ENCODE measurements at places on chromosomes 11 and 22. TPM values are rescaled to one million over a fixed set of nuclear protein-coding genes. Genes with fewer than 3 reads are reported as not detected.

- no peak for DNase-seq
Measured at GRCh38 chr11:69726481-69726880, 22.7 kb upstream of the FGF19 start.

DNA sequence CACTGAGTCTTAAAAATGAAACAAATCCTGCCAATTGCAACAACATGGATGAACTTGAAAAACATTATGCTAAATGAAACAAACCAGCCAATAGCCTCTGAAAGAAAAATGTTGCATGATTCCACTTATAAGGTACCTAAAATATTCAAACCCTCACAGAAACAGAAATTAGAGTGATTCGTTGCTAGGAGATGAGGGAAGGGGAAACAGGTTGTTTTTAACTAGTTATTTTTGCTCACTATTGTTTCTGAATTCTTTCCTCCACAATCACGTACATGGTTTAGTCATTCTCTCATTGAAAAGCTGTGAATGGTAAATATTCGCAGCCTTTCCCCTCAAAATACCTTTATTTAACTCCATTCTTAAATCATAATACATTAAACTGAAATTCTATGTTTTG is 14.0 kb upstream of the TYR start:
- DNase-seq: no peak

DNA sequence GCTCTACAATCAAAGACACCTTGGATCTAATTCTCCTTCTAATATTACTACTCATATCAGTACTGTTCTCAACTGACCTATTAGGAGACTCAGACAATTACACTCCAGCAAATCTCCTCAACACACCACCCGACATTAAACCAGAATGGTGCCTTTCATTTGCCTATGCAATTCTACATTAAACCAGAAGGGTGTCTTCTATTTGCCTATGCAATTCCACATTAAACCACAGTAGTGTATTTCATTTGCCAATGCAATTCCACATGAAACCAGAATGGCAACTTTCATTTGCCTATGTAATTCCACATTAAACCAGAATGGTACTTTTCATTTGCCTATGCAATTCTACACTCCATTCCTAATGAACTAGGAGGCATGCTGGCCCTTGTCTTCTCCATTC is 15.3 kb upstream of the APOL3 start:
- DNase-seq: no peak

The SHANK2 gene
- 38.8 TPM for total RNA-seq

- no peak for DNase-seq
Measured at GRCh38 chr22:33381531-33382406, 323.6 kb upstream of the SYN3 start.

The TPBGL gene
- total RNA-seq: not detected

- DNase-seq: no peak
Measured at GRCh38 chr11:43573233-43573632, 107.3 kb upstream of the HSD17B12 start.

DNA sequence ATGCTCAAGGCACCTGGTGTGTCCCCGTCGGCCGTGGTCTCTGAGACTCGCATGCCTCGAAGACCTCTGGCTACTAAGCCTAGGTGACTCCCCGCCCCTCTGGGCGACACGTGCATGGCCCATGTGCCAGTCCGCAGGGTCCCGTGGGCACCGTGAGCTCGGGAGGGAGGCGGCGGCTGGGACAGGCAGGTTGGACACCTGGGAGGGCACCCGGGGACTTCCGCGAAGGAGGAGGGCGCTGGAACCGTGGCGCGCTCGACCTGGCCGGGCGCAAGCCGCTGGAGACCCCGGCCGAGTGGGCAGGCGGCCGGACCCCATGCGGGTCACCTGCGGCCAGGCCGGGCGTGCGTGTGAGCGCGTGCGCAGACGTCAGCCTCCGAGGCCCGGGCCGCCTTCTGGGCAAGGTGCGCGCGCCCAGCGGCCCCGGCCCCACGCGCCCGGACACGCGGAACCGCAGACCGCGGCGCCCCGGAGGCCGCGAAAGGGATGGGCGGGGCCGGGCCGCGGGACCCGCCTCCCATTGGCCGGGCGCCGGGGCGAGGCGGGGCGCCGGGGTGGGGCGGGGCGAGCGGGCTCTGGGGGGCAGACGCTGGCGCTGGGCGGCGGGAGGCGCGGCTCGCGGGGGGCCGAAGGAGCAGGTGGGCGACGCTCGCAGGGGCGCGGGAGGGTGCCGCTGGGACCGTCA is 579 bp upstream of the RASD2 start:
- DNase-seq: no peak

The HIC2 gene
- 3.4 TPM for total RNA-seq

- peak; percentile 31 for DNase-seq
Measured at GRCh38 chr11:118277312-118277711, 13.2 kb upstream of the MPZL2 start.

The LRFN4 gene
- 5.2 TPM for total RNA-seq

GRCh38 chr11:2781408-2782274 is 81.8 kb upstream of the KCNQ1OT1 start:
- DNase-seq: peak; percentile 11

GRCh38 chr11:109769858-109770257 is 323.3 kb upstream of the ZC3H12C start:
- DNase-seq: no peak

DNA sequence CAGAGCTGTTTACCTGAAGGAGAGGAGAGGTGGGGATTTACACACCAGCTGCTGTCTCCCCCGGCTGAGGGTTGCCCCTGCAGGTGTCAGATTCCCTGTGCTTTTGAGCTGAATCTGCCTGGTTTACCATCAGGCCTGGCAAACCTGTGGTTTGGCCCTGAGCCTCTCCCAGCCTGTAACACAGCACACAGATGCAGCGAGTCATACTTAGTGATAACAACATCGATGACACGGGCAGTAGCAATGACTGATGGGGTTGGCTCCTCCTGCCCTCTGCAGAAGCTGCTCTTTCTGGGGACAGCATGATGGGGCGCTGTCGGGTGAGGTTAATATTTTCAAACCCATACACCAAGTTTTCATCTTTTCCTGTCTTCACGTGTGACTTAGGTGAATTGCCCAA is 380.0 kb upstream of the B3GAT1 start:
- no peak for DNase-seq
